ENCODE measurements at places on chromosomes 16 and 17.

GRCh38 chr16:1169285-1170075, 16.6 kb downstream of the CACNA1H start:
- DNase-seq = no peak

DNA sequence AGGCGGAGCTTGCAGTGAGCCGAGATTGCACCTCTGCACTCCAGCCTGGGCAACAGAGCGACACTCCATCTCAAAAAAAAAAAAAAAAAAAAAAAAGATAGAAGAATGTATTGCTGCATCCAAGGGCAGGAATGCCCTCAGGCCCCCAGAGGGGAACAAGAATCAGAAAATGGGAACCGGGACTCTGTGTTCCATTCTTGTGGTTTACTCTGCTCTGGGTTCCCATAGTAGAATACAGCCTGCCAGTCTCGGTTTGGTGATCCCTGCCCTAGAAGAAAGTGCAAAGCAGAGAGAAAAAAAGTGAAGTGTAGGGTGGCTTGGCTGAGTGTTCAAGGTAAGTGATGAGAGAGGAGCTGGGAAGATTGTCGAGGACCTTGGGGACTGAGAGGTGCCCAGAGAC, 27.4 kb upstream of the KDM6B start:
- DNase-seq = no peak

GRCh38 chr16:86319585-86320236, 190.6 kb upstream of the FOXF1 start:
- no peak for DNase-seq

DNA sequence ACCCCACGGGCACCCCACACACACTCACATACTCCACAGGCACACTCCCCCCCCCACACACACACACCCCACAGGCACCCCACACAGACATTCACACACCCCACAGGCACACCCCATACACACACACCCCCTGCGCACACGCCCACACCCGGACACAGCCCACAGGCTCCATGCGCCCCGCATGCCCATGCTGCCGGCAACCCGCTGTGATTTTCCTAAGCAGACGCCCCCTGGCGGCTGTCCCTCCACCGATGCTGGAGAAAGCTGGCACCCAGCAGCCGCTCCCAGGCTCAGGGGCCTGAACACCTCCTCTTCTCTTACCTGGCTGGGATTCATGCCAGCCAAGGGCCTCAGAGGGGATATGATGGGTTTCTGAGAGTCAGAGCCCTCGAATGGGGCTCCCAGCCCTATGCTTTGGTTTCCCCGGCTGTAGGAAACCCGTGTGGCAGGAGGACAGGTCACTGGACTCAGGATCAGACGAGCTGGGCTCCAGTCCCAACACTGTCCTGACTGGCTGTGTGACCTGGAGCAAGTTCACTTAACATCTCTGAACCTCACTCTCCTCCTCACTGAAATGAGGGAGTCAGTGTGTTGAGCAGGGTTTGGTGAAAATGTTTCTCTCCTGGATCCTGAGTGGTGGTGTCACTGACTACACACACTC, 19.6 kb upstream of the TNFRSF13B start:
- peak; percentile 65 for DNase-seq

DNA sequence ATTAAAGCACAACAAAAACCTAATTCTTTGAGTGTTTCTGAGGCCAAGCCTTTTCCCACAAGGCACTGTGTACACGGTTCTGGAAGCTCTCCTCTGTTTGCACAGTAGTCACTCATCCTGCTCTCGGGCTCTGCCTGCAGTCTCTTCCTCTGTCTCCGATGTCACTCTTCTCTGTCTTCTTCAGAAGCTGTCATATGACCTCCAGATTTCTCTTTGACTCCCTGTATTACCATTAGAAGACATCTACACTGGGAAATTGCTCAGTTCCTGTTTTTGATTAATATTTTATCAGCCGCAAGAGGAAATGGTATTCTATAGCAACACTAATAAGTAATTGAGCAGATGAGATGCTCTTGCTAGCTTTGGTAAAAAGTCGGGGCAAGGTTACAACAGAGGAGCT, 422.9 kb downstream of the WWOX start:
- DNase-seq = no peak

GRCh38 chr17:35774499-35774898, 13.8 kb downstream of the C17orf50 start:
- DNase-seq = no peak

DNA sequence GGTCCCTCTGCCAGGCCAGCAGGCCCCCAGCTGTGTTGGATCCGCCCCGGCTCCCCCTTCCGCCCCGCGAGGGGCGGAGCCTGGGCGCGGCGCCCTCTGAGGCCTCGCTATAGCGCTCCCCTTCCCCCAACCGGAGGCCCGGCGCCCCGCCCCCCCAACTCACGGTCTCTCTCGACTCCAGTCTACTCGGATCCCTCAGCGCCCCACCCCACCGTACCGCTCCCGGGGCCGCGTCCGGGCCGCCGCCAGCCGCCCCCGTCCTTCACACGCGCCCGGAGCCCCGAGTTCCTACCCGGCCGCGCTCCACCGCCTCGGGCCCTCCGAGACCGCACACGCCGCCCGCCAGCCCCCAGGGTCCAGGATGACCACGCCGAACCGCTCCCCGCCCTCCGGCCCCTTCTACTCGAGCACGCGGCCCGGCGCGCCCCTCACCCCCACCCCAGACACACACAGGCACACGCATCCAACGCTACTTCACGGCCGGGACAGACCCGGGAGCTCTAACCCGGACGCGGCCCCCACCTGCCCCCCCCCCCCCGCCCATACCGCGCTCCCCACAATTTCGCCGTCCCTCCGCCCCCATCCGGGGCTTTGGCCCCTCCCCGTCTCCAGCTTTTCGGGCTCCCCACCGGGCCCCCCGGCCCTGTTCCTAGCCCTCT, 1.4 kb downstream of the PHF23 start:
- peak; percentile 77 for DNase-seq

- no peak for DNase-seq
Measured at GRCh38 chr16:86379505-86379846, 130.9 kb upstream of the FOXF1 start.

DNA sequence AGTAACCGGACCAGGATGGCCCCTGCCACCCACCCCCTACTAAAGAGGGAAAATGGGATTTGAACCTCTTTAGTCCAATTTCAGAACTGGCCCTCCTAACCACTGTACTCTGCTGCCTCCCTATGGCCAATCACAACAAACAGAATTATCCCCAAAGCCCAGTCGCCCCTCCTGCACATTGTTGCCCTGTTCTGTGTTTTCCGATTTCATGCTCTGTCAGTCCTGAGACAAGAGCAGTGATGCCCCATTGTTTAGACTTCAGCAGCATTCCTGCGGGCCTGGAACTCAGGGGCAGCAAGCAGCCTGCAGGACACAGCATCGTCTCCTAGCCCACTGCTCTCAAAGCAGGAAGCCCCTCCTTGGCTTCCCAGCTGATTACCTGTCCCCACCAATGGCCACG, 20.5 kb upstream of the KLHL11 start:
- DNase-seq = no peak
